AG08395 (cell line): ENCODE measurements at places on chromosomes 1 and 21.

- DNase-seq, result no peak
Measured at GRCh38 chr1:11931845-11932244, 2.7 kb upstream of the PLOD1 start.

- no peak for DNase-seq
Measured at GRCh38 chr1:54600947-54601721, 22.2 kb downstream of the FAM151A start.

GRCh38 chr1:20787840-20788795 lies 1.0 kb upstream of the HP1BP3 start:
- peak; percentile 36 for DNase-seq

DNA sequence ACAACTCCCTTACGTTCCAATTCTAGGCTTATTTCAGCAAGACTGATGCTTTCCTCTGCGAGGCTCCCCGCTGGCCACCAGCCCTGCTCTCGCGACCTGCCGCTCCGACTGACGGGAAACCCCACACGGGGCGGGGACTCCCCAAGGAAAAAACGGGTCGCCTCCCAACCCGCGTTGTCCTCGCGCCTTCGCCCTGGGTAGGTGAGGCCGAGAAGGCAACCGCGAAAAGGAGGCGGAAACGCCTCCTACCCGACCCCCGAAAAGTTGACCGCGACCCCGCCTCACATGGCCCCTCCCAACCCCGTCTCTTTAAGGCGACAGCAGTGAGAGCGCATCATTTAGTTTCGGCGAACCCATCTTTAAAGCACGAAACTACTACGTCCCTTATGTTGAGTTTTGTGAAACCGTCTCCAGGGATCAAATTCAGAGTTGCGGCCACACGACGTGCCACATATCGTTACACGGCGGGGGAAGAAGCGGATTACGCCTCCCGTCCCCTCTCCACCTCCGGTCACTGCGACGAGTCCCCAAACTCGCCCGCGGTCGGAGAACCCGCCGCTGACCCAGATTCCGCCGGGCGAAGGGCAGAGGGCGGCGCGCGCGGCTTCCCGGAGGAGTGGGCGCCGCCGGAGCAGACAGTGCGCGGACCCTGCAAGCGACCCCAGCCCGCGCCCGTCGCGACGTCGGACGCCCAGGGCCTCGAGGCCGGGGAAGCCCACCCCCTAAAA lies 1.2 kb downstream of the ANP32E start:
- DNase-seq, result peak; percentile 82

DNA sequence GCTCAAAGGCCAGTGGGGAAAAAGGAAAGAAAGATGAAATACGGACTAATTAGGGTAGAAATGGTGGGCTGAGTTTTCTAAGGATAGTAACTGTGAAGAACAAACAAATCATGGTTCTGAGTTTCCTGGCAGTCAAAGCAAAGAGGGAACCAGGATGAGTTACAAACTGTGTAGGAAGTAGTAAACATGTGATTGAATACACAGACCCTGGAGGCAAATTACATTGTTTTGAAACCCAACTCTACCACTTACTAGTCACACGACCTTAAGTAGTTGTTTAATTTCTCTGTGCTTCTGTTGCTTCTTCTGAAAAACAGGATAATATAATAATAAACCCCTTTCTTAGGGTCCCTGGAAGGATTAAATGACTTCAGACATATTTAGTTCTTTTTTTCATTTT lies 11.2 kb upstream of the LUZP1 start:
- no peak for DNase-seq

GRCh38 chr1:214844319-214844718 lies 238.2 kb upstream of the KCNK2 start:
- DNase-seq, result no peak
